ENCODE measurements at places on chromosomes 1 and 21.

GRCh38 chr1:245812278-245812677, 657.5 kb downstream of the KIF26B start:
- DNase-seq, result no peak

DNA sequence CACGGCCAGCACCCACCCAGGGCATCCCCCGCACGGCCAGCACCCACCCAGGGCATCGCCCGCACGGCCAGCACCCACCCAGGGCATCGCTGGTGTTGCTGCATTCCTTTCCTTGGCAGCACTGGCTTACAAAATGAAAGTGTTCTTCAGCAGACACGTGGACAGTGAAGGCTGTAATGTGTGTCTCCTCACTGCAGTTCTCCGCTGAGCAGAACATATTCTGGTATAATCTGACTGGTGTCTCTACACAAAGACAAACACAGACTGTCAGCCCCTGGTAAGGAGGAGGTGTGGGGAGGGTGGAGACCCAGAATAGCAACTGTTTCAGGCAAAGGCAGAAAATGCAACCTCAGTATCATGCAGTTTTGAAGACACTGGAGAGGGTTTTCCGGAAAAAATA, 7.3 kb downstream of the LYPD8 start:
- no peak for DNase-seq

- no peak for DNase-seq
Measured at GRCh38 chr1:246398126-246398813, 108.8 kb downstream of the SMYD3 start.

GRCh38 chr21:42115136-42115683, 44.1 kb downstream of the UMODL1 start:
- DNase-seq, result no peak

GRCh38 chr1:6965083-6965934, 180.1 kb downstream of the CAMTA1 start:
- DNase-seq, result no peak

DNA sequence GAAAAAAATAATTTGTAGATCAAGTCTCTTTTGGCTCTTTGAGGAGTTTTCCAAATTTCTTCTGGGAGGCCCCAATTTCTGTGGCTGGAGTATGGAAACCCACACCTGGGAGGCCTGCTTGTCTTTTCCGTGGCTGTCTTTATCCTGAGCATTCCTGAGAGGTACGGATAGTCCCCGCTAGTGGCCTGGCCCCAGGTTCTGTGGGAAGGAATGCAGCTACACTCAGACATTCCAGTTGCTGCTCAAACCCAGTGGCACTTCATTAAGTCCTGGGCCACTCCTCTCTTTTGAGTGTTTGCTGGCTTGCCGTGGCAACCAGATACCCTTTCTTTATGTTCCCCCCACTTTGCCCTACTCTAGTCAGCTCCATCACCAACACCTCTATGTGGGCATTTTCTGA, 310.4 kb downstream of the ASTN1 start:
- DNase-seq, result no peak

DNA sequence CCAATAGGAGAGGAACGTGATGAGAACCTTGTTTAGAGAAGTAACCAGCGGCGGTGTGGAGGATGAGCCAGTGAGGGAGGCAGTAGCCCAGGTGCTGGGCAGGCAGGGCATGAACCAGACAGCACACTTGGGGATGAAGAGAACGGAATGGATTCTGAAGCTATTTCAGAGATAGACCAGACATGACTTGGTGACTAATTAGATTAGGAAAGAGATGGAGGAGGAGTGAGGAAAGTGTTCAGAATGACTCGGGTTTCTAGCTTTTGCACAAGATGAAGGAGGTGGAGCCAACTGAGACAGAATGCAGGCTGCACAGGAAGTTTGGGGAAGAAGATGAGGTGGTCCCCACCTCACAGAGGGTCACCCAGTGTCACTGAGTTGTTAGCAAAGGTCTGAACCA, 5.1 kb downstream of the PEF1 start:
- peak; percentile 79 for DNase-seq

Measured in AG10803 (cell line).